ENCODE measurements at places on chromosomes 11 and 22.

DNA sequence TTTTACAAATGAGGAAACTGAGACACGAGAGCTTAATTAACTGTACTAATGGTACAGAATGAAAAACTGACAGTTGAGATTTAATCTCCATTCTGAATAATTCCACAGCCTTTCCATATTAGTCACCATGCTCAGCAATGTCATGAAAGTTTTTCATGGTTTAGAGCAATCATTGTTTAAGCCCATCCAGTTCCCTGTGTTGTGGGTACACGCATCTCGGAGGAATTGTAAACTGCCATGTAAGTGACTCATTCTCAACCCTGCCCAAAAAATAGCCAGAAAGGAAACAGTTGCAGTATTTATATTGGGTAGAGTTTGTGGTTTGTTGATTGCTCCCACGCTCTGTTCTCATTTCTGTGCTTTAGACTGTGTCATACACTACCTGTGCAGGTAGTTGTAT, 1790.8 kb downstream of the LRRC4C start:
- DNase-seq: no peak

DNA sequence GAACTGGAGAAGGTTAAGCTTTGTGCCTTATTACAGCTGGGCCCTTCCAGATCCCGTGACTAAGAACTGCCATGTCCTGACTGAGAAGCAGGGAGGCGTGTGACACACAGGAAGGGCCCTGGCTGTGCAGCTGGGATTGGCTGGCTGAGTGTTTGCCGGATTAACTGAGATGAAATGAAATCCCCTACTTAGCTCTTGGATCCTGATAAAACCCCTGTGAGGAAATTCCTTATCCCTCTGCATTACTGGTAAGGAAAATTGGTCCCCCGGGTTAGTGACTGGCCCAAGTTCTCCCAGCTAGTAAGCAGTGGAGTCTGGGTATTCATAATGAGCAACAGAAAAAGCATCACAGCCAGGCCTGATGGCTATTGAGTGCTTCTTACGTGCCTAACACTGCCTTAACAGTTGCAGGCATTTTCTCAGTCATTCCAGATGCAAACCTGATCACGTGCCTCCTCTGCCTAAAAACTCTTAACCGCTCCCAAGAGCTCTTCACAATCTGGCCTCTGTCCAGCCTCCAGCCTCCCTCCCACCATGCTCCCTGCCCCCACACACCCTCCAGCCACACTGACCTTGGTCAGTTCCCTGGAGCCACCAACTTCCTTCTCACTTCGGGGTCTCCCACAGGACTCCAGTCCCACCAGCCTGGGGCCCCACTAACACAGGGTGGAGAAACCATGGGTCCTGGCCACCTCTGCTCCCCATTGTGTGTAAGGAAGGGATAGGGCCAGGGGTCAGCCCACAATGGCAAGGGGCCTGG, 37.8 kb downstream of the ARRB1 start:
- DNase-seq: no peak

DNA sequence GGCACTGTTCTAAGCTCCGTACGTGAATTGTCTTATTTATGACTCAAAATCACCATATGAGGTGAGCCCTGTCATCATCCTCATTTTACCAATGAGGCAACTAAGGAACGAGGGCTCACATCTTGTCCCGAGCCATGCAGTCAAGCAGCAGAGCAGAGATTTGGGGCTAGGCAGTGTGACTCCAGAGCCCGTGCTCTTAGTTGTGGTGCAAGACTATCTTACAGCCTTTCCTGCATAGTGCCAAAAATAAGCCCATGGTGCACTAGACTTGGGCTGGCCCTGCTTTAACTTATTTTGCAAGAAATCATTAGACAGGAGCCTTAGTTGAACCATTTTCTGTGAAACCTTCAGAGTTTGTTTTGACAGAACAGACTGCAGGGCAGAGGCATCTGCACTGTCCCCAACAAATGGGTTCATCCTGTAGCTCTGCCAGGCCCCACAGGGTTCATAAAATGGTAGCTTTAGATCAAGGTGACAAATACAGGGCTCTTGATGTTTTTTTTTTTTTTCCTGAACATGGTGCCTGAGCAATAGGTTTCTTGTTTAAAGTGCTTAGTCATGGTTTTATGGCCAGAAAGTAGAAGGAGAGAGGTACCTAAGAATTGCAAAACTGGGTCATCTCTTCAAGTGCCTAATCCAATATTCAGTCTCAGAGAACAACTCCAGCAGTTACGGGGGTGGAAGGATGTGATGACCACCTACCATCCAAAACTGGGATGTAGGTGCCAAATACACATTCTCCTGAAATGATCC, 56.6 kb downstream of the BMAL1 start:
- no peak for DNase-seq

DNA sequence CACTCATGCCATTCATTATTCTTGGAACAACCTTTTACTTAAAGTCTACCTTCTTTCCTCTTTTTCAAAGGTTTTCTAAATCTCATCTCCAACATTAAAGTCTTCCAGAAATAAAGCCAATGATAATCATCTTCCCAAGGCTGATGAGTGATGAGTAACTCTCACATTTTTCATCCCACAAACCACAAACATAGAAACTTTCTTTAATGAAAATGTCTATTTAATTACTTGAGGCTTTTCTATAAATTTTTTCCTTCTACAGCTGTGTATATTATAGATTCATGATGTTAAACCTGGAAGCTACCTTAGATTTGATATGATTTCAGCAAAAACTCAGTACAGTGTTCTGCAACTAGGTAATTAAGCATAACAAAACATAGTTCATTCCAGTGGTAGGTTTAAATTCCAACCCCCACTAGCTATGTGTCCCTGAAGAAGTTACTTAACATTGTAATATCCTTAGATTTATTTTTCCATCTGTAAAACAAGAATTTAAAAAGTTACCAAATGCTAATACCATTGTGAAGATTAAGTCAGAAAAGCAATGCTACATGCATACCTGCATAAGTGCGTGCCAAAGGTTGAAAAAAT, 845.4 kb downstream of the KCNA4 start:
- DNase-seq: no peak

DNA sequence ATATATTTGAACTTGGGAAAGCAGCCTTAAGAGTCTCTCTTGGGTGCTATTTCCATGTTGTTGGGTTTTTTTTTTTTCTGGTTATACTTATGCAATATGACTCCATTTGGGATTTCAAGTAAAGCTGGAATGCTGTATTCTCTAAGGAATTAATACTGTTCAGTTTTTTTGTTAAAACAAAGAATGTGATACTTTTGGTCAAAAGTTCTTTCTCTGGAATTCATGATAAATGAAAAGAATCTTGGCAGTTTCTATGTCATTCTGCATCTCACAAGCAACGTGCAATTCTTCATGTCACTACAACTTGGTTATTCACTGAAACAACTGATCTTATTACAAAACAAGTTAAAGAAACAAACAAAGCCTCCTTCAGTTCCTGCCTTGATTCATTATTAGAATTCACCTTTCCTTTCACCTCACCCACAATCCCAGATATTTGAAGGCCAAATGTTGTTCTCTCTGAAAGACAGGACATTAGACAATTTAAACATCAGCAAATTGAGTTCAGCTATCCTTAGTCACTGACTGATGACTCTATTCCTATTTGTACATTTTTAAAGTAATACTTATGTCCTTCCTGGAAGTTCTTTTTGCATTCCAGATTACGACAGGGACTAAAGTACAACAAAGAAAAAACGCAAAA, 176.2 kb downstream of the SBF2 start:
- DNase-seq: no peak

DNA sequence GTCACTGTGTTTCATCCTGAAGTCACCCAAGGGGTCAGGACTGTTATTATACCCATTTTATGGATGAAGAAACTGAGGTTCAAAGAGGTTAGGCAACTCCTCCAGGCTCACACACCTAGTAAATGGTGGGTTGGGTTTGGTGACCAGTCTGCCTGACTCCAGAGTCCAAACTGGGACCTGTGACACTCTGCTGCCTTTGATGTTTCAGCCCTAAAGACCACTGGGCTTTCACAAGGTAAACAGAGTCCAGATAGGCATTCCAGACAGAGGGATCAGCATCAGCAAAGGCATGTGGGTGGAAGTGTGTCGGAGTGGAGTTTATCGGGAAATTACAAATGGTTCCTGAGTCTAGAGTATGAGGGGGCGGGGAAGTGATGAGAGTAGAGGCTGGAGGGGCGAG, 38.5 kb downstream of the MICAL2 start:
- no peak for DNase-seq

DNA sequence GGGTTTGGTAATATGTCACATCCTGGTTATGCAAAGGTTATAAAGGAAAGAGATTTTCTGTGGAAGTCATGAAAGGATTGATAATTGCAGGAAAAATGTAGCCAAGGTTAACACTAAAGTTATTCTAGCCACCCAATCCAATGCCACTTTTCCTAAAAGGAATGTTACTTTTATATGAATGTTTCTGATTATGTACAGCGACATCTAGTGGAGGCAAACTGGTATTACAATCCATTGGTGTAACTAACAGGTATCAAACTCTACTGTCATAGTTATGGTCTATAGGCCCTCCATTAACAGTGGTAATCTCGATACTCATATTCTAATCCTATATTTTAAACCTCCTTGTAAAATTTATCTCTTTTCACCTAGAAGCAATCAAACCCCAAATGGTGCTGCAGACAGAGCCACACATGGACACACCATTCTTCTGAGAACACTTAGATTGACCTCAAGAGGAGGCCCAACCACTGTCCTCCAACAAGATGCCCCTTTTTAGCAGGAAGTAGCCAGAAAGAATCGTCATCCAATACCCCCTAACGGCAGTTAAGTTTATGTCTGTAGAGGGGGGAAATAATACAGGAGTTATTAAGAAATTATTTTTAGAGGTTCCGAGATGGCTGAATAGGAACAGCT, 74.9 kb upstream of the RAG2 start:
- no peak for DNase-seq

DNA sequence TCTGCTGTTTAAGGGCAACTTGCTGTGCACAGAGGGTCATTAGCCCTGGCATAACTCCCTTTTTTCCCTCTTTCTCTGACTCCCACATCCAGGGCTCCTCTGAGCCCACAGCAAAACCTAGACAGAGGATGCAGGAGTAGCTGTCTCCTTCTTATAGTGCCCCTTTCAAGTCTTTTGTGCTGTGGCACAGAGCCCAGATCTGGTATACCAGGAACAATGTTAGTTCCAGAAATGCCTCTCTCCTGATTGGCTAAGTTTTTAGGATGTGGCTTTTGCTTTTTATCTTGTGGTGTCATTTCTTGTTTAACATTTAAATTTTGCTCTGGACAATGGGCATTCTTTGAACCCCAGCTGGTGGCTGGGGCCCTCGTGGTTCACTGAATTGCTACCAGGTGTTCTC, 25.6 kb upstream of the RRM1 start:
- DNase-seq: no peak

DNA sequence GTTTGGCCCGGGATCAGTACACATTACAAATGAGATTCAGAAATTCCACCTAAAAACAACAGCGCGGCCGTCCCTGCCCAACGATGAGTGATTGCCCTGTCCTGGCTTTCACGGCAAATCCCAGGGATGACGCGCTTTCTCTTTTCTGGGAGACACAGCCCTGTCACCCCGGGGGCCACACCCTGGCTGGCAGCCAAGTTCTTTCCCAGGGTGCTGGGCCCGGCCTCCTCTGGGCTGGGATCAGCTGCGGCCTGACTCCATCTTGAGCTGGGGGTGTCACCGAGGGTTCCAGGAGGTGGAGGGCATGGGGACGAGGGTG, 82.7 kb downstream of the FBLN1 start:
- DNase-seq: no peak

- DNase-seq: no peak
Observed at GRCh38 chr22:43529934-43530333, 118.1 kb downstream of the MPPED1 start.

GRCh38 chr11:45212566-45213315, 66.3 kb downstream of the PRDM11 start:
- no peak for DNase-seq
